T-helper 2 cell treated with Interferon-gamma antibody and Interleukin-4, amounts not matched to agents 100 ng/mL and 5 ng/mL, for 36 hours (primary cell): ENCODE measurements at places on chromosomes 5 and 9. TPM values are rescaled to one million over a fixed set of nuclear protein-coding genes. Genes with fewer than 3 reads are reported as not detected.

The SAXO1 gene
- not detected in 2 replicates for total RNA-seq

The SLC25A46 gene
- 48.1 and 48.7 TPM in 2 replicates for total RNA-seq

The DOK3 gene
- total RNA-seq: 5.3 and 5.4 TPM in 2 replicates

The PCDHB7 gene
- not detected in 2 replicates for total RNA-seq

The FCN2 gene
- total RNA-seq: not detected in 2 replicates

The FAM170A gene
- not detected in 2 replicates for total RNA-seq

The GFRA3 gene
- not detected in 2 replicates for total RNA-seq

The ENHO gene
- not detected in 2 replicates for total RNA-seq

The BTNL3 gene
- total RNA-seq: not detected in 2 replicates

The GPR151 gene
- not detected in 2 replicates for total RNA-seq

The KIF12 gene
- not detected in 2 replicates for total RNA-seq

The FBN2 gene
- not detected in 2 replicates for total RNA-seq

The OTULINL gene
- total RNA-seq: 36.3 and 40.5 TPM in 2 replicates

The GPSM1 gene
- 10.7 and 11.4 TPM in 2 replicates for total RNA-seq

The ANAPC2 gene
- total RNA-seq: 68.8 and 69.6 TPM in 2 replicates

The LEAP2 gene
- 4.0 and 4.2 TPM in 2 replicates for total RNA-seq
